ENCODE measurements at places on chromosomes 4 and X.

GRCh38 chr4:145524552-145524951 lies 42.9 kb downstream of the SMAD1 start:
- DNase-seq, result no peak

GRCh38 chrX:19129694-19130093 lies 7.4 kb upstream of the ADGRG2 start:
- no peak for DNase-seq

DNA sequence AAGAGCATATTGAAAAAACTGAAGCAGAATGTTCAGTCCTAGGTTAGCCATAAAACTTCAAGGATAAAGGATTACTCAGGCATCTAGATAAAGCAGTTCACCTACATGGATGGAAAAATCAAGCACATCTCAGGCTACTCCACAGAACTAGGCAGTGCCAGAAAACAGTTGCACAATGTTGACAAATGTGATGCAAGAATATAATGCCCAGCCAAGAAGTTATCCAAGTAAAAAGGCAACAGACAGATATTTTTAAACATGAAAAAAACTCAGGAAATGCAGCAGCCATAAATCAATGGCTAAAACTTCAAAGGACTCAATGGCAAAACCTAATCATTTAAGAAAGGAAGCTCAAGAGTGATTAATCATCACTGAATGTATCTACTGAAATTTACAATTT lies 456.0 kb upstream of the FAM241A start:
- no peak for DNase-seq

- no peak for DNase-seq
These were observed 47.2 kb downstream of the FGFBP1 start for GRCh38 chr4:15891312-15891711.

DNA sequence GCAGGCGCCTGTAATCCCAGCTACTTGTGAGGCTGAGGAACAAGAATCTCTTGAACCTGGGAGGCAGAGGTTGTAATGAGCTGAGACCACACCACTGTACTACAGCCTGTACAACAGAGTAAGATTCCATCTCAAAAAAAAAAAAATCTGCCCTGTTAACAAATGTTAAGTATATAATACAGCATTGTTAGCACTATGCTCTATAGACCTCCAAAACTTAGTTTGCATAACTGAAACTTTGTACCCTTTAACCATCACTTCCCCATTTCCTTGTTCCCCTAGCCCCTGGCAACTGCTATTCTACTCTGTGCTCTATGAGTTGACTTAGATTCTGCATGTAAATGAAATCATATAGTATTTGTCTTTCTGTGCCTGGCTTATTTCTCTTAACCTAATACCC lies 76.7 kb downstream of the TAB3 start:
- no peak for DNase-seq

Measured in WTC11 (cell line).